ENCODE measurements at places on chromosomes 3 and 15.
A peak's percentile ranks its signal among the peaks of the same experiment; 100 is the strongest.

DNA sequence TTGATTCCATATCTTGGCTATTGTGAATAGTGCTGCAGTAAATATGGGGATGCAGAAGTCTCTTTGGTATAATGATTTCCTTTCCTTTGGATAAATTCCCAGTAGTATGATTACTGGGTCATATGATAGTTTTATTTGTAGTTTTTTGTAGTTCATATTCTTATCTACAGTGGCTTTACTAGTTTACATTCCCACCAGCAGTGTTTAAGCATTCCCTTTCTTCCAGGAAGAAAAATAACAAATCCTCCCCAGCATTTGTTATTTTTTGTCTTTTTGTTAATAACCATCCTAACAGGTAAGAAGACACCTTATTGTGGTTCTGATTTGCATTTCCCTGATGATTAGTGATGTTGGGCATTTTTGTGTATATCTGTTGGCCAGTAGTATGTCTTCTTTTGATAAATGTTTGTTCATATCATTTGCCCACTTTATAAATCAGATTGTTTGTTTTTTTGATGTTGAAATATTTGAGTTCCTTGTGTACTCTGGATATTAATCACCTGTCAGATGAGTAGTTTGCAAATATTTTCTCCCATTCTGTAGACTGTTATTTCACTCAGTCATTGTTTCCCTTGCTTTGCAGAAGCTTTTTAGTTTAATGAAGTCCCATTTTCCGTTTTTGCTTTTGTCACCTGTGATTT lies 163.3 kb upstream of the THRB start:
- no peak for DNase-seq

DNA sequence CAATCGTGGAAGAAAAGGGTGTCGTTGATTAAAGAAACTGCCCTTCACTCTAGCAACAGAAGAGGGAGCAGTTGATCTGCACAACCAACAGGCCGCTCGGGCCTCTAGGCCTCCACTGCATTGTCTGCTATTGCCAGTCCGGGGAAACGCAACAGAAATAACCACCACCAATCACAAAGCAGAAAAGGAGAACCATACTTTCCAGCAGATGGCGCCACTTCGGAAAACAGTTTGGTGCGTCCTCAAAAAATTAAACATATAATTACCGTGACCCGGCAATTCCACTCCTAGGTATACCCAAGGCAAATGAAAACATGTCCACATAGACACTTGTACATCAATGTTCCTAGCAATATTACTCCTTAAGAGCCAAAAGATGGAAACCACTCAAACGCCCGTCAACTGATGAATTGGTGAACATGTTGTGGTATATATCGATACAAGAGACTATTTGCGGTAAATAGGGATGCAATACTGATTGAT lies 154.1 kb downstream of the TJP1 start:
- peak; percentile 66 for DNase-seq

GRCh38 chr3:46214751-46215352 lies 6.7 kb upstream of the CCR1 start:
- DNase-seq, result no peak

- DNase-seq, result peak; percentile 36
Observed at GRCh38 chr15:48177766-48178647, at the start of gene MYEF2. Gene MYEF2 (minus strand): TSS chr15:48178295. CDS start chr15:48178237, 58 bp downstream.

DNA sequence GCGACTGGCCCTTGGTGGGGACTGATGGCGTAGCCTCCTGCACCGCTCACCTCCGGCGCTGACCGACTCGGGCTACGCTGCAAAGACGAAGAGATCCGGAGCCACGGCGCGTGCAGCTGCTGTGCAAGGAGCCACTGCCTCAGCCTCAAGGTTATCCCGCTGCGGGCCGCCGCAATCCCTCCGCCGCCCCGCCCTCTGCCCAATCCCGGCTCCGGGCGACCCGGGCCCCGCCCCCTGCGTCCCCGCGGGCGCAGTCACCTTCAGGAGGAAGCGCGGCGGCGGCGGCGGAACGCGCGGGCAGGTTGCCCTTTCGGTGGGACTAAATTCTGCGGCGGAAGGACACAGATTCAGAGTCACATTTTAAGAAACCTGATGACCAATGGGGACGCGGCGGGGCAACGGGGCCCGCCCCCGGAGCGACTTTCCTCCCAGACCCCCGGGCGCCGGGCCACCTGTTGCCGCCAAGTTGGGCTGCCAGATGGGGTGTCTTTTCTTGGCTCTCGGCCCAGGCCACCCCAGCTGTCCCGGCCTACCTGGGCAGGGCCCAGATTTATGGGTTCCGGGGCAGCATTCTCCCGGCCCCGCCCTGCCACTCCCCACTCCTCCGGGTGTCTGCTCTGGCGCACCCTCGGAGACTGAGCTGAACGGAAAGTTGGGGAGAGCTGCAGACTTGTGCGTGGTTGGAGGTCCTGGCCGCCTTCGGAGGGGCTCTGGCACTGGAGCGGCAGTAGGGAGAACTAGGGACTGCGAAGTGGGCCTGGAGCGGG lies at the start of gene PKM:
Gene PKM (minus strand): TSS at position 125 of the 767 bp plus-strand sequence. CDS start 12,093 bp downstream, outside the sequence.
- peak; percentile 90 for DNase-seq

GRCh38 chr15:44298878-44299277 lies 10.4 kb downstream of the GOLM2 start:
- DNase-seq, result no peak

DNA sequence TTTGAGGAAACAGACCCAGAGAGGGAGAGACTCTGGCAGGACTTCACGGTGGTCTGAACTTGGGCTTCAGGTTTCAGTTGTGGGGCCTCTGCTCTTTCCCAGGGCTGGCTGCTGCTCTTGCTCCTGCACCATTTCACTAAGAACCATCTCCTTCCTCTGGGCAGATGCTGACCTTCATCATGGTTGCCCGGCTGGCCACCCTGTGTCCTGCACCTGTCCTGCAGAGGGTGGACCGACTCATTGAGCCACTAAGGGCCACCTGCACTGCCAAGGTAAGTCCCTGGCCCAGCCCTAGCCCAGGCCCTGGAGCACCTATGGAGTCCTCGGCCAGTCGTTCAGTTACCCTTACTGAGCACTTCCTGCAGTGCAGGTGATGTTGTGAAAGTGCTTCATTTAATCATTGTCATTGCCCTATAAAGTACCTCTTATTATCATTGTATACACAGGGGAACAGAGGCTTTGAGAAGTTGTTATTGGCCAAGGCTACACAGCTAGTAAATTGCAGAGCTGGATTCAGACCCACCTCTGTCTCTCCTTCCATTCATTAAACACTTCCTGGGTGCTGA lies 10.0 kb downstream of the RPL32 start:
- no peak for DNase-seq

GRCh38 chr3:123138839-123139444 lies 62.8 kb upstream of the SEC22A start:
- DNase-seq, result no peak

- no peak for DNase-seq
Observed at GRCh38 chr15:48935236-48935635, 28.5 kb downstream of the SHC4 start.

DNA sequence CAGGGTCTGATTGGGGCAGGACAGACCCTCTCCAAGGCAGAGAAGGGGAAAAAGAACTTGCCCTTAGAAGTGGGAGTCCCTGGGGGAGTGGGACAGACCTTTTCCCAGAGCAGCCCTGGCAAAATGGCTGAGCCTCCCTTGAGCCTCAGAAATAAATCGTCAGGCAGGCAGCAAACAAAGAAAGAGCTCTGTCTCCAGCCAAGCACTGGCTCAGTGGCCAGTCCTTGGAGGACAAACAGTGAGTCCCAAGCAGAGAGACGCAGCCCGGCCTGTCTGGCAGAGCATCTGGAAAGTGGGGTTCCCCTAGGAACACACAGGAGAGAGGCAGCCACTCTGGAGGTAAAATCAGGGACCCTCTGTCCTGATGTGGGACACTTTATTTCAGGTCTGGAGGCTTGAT lies 1.8 kb downstream of the SLC6A1 start:
- DNase-seq, result no peak

DNA sequence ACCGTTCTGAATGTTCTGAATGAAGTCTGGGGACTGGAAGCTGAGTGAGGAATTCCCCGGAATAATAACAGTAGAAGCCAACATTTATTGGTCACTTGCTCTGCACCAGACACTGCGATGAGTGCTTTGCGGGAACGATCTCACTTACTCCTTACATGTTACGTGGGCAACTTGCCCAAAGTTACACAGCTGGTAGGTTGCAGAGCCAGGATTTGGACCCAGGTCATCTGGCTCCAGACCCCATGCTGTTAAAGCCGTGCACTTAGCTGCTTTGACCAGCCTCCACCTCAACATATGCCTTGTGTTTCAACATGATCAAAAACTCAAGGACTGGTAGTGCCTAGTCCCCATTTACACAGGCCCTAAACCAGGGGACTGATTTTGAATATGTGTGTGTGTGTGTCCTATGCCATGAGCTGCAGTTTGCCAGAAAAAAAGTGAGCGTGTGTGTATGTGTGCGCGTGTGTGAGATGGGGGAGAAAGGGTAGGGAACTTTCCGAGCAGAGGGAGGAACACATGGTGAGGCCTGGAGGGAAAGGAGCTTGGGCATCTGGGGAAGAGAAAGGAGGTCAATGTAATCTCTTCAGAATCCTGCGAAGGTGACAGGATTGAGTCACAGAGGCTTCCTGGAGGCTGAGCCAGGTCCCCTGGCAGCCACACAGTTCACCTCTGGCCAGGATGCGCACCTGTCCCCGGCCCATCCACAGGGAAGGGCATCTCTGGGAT lies 28.9 kb downstream of the LINGO1 start:
- DNase-seq, result no peak

- no peak for DNase-seq
Observed at GRCh38 chr3:58153371-58153770, 57.4 kb downstream of the DNASE1L3 start.

- no peak for DNase-seq
Observed at GRCh38 chr15:67813104-67813634, 12.1 kb upstream of the SKOR1 start.

- DNase-seq, result no peak
Observed at GRCh38 chr3:99648101-99648500, 9.7 kb downstream of the COL8A1 start.

- no peak for DNase-seq
Observed at GRCh38 chr15:100651253-100651652, 48.9 kb downstream of the ASB7 start.

GRCh38 chr3:100516838-100517237 lies 24.4 kb downstream of the TMEM45A start:
- DNase-seq, result no peak

DNA sequence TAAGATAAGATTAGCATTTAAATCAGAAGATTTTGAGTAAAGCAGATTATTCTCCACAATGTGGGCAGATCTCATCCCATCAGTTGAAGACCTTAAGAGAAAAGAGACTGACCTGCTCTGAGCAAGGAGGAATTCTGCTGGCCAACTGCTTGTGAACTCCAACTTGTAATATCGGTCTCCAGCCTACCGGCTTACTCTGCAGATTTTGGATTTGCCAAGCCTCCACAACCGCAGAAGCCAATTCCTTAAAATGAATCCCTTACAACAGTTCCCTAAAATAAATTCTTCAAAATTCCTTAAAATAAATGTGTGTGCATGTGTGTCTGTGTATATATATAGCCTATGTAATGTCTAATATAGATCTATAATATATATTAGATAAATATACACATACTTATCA lies 107.4 kb upstream of the KLF13 start:
- DNase-seq, result no peak

- no peak for DNase-seq
Observed at GRCh38 chr3:99777210-99777549, 40.5 kb upstream of the CMSS1 start.

GRCh38 chr3:155022896-155023295 lies 57.2 kb upstream of the MME start:
- no peak for DNase-seq

DNA sequence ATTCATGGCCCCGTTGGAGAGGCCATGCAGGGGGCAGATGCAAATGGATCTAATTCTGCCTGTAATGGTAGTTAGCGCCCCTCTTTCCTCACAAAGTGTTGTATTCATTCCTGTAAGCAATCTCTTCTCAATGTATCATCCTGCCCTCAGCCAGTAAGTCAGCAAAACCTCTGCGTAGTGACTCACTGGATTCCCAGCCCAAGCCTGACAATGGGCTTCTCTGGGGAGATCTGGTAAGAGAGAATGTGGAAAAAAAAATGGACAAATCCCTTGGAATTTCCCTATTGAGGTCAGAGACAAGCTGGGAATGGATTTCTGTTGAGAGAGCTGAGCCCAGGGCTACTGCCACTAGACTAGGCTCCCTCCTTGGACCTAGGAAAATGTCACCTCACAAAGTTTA lies 25.4 kb downstream of the ADPGK start:
- DNase-seq, result peak; percentile 89

GRCh38 chr3:15903759-15904720 lies 106.3 kb upstream of the ANKRD28 start:
- no peak for DNase-seq

GRCh38 chr3:13587442-13587841 lies 38.5 kb downstream of the FBLN2 start:
- DNase-seq, result no peak

DNA sequence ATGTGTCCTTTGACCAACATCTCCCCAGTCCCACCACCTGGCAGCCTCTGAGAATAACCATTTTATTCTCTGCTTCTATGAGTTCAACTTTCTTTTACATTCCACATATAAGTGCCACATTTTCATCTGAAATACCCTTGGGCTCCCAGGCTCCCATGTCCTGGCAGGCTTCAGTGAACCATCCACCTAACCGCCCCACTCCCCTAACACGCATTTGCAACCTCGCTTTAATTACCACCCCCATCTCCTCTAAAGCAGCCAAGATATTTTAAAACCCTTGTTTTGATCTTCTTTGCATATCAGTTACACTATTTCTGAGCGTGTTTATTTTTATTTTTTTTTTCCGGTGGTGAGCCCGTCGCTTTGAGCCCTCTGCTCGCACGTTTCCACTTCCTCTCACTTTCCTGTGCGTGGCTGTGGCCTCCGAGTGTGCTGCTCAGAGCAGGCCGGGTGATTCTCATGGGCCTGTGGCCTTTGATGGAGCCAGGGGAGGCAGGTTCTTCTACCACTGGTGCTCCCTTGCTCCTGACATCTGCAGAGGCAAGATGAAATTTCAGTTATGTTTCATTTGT lies 195.4 kb upstream of the LPP start:
- DNase-seq, result no peak

DNA sequence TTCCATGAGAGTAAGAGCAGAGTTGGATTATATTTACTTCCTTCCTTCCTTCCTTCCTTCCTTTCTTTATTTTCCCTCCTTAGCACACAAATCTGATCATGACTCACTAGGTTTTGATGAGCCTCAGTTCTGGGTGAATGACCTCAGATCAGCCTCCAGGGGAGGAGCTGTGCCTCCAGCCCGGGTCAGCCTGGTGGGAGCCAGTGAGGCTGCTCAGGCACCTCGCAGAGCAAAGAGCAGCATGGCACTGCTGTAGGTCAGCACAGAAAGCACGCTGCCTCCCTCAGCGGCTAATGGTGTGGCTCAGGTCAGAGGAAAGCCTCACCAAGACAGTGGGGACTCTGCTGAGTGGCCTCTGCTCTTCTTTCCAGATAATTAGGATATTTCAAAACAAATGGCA lies 108.5 kb downstream of the SYNPR start:
- DNase-seq, result no peak

GRCh38 chr15:101128221-101129015 lies 123.4 kb downstream of the CHSY1 start:
- DNase-seq, result peak; percentile 98

GRCh38 chr15:47582233-47582632 lies 135.1 kb upstream of the SEMA6D start:
- no peak for DNase-seq

Data from astrocyte of the cerebellum (primary cell).